ENCODE measurements at places on chromosomes 2 and 18.

DNA sequence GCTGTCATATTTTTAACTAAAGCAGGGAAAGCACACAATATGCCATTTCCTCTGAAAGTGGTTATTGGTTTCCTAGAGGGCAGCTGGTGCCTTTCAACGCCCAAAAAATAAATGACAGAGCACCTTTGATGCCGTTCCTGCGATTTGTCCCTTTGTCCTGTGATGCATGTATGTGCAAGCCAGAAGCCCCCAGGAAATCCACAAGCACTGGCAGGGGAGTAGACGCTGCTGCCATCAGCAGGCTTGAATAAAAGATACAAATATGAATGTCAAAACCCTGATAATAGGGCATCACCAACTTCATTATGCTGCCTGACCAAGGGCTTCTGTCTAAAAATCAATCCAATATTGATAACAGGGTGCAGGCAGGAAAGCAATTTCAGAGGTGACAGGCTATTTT lies 246.1 kb downstream of the FBXO15 start:
- no peak for DNase-seq

- no peak for DNase-seq
Measured at GRCh38 chr18:72324677-72325076, 219.5 kb downstream of the CBLN2 start.

GRCh38 chr2:121502781-121503180 lies 27.9 kb upstream of the RNU4ATAC start:
- DNase-seq, result no peak

- no peak for DNase-seq
Measured at GRCh38 chr18:31487246-31488015, 10.5 kb upstream of the DSG2 start.

- no peak for DNase-seq
Measured at GRCh38 chr2:11437602-11438001, 28.4 kb downstream of the E2F6 start.

DNA sequence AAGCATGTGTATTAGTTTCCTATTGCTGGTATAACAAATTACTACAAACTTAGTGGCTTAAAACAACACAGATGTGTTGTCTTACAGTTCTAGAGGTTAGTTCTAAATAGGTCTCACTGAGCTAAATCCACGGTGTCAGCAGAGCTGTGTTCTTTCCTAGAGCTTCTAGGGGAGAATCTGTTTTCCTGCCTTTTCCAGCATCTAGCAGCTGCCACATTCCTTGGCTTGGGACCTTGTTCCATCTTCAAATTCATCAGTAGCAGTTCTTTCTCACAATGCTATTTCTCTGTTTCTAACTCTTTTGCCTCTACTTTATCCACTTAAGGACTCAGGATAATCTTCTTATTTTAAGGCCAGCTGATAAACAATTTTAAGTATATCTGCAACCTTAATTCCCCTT lies 32.2 kb upstream of the CREB1 start:
- DNase-seq, result no peak

GRCh38 chr2:128446874-128447537 lies 128.3 kb upstream of the HS6ST1 start:
- no peak for DNase-seq

GRCh38 chr18:57077786-57078552 lies 68.9 kb upstream of the BOD1L2 start:
- no peak for DNase-seq

DNA sequence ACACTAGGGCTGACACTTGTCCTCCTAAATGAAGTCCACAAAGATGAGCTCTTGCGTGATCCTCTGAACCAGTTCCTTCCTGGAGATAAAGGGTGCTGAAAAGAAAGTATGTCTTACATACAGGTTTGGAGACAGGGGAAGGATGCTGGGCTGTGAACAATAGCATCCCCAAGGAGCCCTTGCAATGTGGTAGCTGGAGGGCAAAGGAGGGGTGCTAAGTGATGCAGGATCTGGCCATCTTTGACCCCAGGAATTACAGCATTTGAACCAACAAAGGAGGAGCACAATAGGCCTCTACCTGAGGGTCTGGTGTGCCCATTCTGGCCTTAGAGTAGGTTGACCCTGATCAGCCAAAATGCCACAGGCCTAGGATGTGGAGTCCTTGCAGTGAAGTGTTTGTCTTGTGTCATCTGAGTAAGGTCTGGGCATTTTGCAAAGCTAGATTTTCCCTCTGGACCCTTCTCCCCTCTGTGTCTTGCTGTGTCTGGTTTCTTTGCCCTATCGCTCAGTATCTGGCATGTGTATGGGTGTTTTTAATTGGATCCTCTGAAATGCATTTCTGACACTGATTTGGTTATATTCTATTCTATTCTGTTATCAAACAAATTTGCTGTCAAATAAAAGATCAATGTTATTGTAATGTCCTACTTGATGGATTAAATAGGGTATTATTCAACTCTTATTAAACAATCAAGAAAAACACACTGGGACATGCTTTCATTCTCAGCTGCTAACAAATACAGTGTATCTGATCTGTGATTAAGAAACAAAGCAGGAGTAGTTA lies 364.8 kb upstream of the MEIS1 start:
- no peak for DNase-seq

GRCh38 chr2:229728370-229728769 lies 14.0 kb upstream of the DNER start:
- DNase-seq, result no peak

- peak; percentile 27 for DNase-seq
Measured at GRCh38 chr18:62802523-62802922, 87.2 kb downstream of the PHLPP1 start.

GRCh38 chr2:88517759-88518201 lies 65.3 kb upstream of the FOXI3 start:
- no peak for DNase-seq

- DNase-seq, result no peak
Measured at GRCh38 chr2:63124218-63124617, 73.6 kb downstream of the OTX1 start.

- no peak for DNase-seq
Measured at GRCh38 chr2:8835279-8835678, 2.1 kb downstream of the KIDINS220 start.

DNA sequence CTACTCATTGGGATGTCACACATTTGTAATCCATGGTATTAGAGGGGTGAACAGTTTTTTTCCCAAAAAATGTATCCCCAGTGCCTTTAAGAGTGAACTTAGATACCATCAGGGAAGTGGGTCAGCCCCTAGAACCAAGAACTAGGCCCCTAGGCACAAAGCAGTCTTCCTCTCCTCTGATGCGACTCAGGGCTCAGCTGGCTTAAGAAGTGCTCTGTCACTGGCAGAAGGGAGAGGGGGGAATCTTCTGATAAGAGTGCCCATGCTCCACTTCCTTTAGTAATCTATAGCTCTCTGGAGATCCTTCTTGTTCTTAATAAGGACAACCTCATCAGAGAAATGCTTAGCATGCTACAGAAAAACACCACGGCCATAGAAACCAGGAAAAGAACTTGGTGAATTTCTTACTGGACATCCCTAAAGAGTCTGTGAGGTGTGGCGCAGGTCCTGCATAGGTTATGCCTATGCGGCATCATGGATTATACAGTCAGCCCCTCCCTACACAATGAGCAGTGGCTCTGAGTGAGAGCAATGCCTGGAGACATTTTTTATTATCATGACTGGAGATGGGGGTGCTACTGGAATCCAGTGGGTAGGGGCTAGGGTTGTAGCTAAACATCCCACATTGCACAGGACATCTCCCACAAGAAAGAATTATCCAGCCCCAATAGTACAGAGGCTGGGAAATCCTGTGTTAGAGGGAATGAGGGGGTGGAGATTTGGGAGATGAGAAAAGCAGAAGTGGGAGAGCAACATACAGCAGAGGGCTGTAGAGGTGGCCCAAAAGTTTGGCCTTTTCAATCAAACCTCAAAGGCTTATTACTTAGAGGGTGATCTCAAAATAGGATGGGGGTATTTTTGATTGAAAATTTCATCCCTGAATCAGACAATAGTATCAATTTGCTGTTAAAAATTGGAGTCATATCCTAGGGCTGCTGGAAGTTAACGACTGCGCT lies 21.7 kb upstream of the ZNF385B start:
- DNase-seq, result no peak

DNA sequence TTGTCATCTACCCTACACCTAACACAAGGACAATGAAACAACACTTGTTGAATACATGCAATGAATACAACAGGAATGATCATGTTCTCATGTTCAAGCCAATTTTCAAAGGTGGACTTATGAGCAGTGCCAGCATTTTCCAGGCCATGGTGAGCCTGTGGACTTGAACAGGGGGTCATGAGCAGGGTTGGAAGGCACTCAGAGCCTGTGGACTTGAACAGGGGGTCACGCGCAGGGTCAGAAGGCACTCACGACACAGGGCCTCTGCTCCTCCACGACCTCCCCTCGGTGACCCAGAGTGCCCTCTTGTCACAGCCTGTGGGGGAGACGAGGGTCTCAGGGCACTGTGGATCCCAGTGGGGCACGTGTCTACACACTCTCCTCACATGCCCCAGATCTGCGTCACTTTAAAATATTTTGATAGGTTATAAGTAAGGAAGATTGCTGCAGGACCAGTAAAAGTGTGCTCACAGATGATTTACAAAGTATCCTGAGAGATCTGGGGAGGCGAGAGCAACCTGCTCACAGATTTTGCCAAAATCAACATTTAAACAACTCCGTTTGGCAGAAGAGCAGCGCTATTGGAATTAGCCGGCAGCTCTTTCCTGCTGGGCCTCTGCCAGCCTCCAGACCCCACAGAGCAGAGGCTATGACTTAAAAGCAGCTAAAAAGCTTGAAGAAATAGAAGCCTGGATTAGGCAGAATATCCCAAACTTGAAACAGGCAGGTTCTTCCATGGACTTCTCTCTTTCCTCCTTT lies 121.9 kb downstream of the TMEM18 start:
- DNase-seq, result peak; percentile 61

- DNase-seq, result no peak
Measured at GRCh38 chr2:30406853-30407252, 40.2 kb upstream of the LCLAT1 start.

DNA sequence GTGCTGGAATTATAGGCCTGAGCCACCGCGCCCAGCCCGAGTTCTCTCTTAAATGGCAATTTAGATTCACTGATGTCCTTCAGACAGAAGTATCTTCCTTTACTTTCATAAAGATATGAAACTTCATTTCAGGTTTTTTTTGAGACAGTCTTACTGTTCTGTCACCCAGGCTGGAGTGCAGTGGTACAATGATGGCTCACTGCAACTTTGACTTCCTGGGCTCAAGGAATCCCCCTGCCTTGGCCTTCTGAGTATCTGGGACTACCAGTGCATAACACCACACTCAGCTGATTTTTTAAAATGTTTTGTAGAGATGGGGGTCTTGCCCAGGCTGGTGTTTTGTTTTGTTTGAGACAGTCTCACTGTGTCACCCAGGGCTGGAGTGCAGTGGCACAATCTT lies 13.2 kb downstream of the ITGB1BP1 start:
- no peak for DNase-seq

- DNase-seq, result no peak
Measured at GRCh38 chr2:68295516-68295915, 24.2 kb downstream of the CNRIP1 start.

DNA sequence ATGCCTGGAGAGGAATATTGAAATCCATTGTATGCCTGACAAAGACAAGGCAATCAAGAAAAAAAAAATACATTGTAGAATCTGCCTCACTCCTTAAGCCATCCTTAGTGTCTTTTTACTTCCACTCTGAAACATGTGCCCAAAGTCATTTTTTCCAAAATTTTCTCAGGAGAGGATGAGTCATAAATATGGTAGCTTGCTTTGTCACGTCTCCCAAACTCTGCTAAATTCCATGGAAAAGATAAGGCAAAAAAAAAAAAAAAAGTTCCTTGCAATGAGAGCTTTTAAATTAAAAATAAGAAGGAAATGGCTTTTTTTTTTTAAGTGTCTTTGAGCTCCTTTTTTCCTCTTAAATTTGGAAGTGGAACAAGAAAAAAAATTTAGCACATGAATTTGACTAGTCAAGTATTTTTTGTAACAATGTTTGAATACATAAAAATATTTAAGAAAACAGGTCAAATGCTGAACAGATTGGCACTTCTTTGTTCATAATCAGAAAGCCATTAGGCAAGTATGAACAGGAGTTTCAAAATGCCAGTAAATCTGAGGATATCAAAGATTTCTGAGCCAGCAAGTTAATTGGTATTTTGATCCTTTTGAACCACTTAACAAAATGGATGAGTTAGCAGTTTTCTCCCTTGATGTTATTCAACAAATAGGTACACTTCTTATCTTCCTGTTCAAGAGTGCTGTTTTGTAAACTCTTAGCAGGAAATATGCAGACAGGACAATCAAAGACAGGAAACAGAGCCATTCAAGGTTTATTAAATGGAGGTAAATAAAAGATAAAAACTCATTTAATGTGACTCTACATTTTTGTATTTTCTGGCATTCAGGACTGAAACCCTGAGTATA lies 247.3 kb upstream of the SP5 start:
- DNase-seq, result no peak

GRCh38 chr18:52567360-52567759 lies 227.4 kb downstream of the DCC start:
- no peak for DNase-seq

- DNase-seq, result no peak
Measured at GRCh38 chr2:217810260-217810659, 192.5 kb downstream of the TNS1 start.

DNA sequence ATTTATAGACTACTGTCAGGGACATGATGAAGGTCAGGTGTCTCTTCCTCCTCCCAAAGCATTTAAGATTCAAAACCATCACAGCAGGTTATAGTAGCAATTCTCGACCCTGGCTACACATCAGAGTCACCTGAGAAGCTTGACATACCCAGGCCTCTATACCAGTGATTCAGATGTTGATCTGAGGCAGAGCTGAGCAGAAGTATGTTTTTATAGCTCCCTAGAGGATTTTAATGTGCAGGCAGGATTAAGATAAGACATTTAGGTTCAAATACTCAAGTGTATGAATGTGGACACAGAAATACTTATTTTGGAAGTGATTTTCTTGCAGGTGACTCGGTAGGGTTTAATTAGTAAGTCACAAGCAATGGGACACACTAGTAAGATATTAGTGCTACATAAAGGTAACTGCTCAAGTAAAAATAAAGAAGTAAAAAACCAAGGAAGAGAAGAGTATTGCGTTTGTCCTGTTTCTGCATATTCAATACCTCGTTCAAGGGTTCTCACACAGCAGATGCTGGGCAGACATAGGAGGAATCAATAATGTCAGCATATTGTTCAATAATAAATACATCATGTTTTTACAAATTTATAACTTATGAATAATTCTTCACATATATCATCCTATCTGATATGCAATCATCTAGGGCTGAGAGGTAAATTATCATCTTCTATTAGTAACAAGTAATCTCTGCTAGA lies 7.0 kb downstream of the GCFC2 start:
- DNase-seq, result no peak

- no peak for DNase-seq
Measured at GRCh38 chr2:52387937-52388590, 1356.1 kb upstream of the NRXN1 start.

DNA sequence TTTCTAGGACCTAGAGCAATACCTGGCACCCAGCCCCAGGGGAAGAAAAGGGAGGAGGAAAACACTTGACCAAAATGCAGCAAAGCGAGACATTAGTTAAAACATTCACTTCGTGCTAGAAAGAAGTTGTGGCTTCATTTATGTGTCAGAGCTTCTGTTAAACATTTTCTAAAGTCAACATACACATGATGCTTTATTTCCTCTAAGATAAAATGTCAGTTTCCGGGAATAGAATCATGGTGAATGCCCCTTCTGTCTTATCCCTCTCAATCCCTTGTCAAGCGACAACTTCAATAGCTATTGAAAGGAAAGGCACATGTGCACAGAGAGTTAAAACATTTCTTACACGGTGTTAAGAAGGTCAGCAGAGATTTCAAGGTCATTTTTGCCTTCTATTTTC lies 404.6 kb upstream of the CWC22 start:
- DNase-seq, result no peak

GRCh38 chr2:232102380-232102779 lies 140.9 kb downstream of the DIS3L2 start:
- no peak for DNase-seq

- DNase-seq, result no peak
Measured at GRCh38 chr18:13877157-13877556, 38.2 kb downstream of the MC2R start.
